Sciatic nerve (tissue), 2 donors: ENCODE measurements at places on chromosomes 7 and 10. TPM values are rescaled to one million over a fixed set of nuclear protein-coding genes. Genes with fewer than 3 reads are reported as not detected.

Gene SPDYE2
- 0.31 TPM for total RNA-seq

Gene LIPJ
- 0.13 TPM for total RNA-seq

Gene OIT3
- total RNA-seq = not detected

Gene ZNF22
- 24.9 TPM for total RNA-seq

Gene AHR
- total RNA-seq = 288 TPM

Gene COL13A1
- 1.0 TPM for total RNA-seq

DNA sequence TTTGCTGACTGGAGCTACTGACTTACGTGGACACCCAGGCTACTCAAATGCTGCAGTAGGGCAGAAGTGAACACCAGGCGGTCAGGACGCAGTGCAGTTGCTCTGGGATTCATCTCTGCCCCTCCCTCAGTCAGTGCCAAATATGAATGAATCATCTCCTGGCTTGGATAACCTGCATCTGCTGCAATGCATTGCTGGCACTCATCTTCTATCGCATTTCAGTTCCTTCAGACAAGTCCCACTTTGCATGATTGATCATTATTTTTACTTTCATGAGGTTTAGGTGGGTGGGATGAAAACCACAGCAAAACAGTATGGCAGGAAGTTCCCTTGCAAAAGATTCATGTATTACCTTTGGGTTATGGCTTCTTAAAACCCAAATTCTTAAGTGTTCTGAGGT, 224.6 kb upstream of the NRP1 start:
- no peak for DNase-seq

DNA sequence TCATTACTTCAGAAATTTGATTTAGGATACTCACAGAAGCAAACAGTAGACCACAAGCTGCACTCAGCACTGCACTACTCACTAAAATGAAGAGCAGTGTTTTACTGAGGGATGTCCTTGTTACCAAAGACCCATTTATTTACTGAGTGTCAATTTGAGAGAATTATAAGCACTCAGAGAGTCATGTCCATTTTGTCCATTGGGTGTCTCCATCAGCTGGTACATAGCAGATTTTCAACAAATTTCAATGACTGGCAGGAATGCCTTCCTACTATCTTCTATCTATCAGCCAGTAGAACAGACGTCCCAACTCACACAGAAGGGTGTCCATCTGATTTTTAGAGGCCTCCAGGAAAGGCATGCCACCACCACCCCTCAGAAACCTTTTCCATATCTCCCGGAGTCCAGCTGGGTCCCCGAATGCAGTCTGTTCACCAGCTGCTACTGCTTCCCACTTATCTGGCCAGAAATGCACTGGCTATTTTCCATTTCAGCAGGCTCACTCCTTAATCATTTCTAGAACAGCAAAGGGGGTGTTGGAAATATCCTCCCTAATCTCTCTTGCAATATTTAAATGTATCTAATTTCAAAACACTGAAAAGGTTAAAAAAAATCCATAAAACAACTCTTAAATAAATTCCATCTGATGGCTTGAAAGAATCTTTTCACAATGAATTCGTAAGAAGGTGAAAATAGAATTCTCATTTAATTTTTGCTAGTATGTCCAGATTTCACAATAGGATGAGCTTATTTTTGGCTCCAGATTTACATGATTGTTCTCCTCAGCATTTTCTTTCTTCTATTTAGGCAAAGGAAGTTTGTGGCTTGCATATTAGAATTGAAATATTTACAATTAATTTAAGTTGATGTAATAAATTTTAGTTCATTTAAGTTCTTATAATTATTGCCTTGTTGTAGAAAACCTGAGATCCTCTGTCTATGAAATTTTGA, 1164.0 kb upstream of the CELF2 start:
- no peak for DNase-seq

GRCh38 chr7:22860784-22861482, 38.3 kb upstream of the TOMM7 start:
- no peak for DNase-seq

GRCh38 chr7:100799037-100799896, 28.1 kb downstream of the EPHB4 start:
- peak; percentile 71 for DNase-seq

GRCh38 chr7:121803039-121803438, 69.9 kb upstream of the PTPRZ1 start:
- no peak for DNase-seq

- no peak for DNase-seq
Observed at GRCh38 chr10:71234970-71235685, 22.8 kb downstream of the UNC5B start.
